ENCODE measurements at places on chromosomes 16 and 17.

GRCh38 chr16:14549789-14550153, 80.3 kb downstream of the PARN start:
- no peak for DNase-seq

DNA sequence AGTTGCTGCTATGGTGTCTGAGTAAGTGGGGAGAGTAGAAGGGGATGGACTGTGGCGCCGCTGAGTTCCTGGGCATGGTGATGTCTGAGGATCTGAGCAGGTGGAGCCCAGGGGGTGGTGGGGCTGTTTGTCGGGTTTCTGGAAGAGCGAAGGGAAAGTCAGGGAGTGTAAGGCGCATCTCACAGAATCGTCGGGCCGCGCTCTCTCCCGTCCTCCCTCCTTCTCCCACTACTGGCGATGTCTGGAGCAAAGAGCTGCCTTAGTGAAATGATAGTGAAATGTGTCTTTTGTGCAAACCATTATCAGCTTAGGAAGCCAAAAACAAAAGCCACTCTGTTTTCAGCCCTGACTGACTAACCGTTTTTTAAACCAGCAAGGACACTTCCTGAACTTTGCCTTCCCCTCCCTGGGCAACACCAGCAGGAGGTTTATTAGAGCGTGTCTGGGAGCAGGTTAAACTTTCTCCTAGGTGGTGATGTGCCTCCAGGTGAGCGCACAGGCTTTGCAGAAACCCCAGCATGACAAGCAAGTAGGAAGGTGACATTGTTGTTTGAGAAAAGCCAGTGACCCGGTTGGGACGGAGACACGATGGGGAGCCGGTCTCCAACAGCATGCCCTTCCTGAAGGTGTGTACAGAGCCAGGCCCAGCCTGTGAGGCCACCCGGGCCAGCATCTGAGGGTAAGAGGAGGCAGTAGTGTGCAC, 49.1 kb downstream of the RAB11FIP3 start:
- DNase-seq: no peak

DNA sequence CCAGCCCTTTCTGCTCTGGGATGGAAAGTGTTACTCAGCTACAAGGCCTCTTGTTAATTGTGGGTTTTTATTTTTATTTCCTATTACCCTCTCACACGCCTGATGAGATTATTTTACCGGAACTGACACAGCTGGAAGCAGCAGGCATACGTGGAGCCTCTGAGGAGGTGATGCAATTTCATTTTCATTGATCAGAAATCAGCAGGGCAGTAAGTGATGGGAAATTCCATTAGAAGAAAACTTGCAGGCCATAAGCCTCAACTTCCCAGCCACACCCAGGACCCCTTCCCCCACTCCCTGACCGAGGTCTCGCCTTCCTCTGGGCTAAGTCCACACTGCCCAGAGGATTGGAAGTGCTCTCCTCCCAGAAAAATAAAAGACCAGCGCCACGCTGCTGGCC, 69.7 kb downstream of the ZFHX3 start:
- no peak for DNase-seq

GRCh38 chr16:51755039-51755501, 604.0 kb upstream of the SALL1 start:
- DNase-seq: no peak

- DNase-seq: no peak
Observed at GRCh38 chr17:50536683-50537646, 4.4 kb downstream of the EPN3 start.

DNA sequence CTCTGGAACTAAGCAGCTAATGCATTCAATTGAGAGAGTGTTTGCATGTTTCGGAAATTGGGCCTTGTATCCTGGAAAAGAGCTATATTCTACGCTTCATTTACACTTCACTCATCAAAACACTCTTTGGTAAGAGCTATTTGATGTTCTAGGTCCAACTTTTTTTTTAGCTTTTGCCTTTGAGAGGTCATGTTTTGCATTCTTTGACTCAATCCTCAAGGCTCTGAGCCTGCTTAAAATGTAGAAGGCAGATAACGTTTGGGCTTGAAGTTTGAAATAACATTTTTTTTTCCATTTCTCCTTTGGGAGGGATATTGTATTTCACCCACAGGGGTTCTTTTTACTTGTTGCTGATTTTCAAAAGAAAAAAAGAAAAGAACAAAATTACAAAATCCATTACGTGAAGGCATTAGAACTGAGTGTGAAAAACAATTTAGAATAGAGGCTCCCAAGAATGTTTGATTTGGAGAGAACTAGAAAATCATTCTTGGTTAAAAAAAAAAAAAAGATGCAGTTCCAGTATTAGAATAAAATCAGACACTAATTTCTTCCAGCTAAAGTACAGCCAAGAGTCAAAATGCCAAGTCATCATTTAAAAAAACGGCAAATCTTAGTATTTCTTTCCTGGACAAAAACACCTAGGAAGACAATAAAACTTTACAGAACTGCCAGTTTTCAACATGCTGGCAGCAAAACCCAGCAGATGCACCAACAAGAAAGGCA, 268.5 kb downstream of the GRIN2A start:
- no peak for DNase-seq

DNA sequence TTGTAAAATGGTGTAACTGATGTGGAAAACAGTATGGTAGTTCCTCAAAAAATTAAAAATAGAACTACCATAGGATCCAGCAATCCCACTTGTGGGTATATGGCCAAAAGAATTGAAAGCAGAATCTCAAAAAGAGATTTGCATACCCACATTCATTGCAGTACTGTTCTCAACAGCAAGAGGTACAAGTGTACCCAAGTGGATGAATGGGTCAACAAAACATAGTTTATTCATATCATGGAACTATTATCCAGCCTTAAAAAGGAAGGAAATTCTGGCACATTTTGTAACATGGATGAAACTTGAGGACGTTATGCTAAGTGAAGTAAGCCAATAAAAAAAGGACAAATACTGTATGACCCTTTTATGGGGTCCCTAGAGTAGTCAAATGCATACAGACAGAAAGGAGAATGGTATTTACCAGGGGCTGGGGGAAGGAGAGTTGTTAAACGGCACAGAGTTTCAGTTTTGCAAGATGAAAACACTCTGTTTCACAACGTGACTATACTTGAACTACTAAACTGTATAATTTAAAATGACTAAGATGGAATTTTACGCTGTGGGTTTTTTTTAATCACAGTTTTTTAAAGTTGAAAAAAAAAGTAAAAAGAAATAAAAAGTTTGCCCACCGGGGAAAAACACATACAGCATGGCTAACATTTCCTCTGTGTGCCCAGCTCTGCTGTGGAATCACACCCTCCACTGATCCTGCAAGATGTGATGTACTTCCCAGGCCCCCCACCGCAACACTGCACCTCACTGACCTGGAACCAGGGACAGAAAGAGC, 6.1 kb downstream of the TVP23A start:
- no peak for DNase-seq

DNA sequence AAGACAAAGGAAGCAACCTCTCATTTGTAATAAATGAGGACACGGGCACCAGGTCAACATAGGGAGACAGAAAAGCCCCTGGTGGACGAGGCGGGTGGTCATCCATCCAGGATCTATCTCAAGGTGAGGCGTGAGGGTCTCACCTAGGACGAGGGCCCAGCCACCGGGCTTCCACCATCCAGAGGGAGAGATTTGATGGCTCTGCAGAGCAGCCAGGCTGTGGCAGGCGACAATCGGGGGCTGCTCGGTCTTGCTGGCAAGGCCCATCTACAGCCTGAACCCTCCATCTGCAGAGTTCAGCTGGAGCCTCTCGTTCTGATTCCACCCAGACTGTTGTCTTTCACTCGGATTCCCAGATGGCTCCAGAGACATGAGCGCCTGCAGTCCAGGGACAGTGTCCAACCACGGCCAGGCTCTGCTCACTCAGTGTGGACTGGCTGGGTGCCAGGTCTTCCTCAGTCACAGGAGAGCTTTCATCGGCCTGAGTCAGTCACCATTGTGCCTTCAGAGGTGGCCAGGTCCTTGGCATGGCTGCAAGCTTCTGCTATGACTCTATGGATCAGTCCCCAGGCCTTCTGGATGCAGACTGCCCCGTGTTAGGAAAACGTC, 5.9 kb downstream of the LITAFD start:
- no peak for DNase-seq

DNA sequence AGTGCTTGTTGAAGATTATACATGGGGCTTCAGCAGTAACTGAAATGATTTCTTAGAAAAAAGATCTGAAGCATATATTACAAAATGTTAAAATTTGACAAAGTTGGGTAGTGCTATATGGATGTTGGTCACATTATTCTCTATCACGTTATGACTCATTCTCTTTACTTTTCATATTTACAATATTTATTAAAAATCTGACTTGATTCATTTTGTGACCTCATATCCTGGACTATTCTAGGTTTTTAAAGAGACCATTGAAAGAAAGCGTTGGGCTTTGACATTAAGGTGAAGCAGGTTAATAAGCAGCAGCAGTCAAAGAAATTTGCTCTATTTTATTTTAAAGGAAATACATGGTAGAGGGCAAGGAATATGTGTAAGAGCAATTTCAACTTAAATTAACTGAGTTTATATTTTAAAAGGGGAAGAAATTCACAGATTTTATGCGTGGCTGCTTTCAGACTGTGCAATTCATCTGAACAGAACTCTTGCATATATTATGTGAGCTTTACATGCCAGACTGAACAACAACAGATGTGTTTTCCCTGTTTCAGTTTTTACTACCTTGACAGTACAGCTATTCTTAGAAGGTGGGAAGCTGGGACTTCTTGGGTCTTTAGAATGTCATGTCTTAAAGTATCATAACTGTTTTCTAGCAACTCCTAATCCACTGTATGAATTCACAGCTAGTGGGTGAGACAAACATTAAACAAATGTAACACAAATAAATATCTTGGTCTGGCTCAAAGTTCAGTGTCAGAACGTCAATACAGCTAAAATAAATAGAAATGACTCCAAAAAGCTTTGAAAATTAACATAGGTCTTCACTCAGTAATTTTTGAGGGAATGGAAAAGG, 10.4 kb upstream of the FAM20A start:
- peak; percentile 28 for DNase-seq

- DNase-seq: no peak
Observed at GRCh38 chr17:76527430-76528111, 9.9 kb downstream of the CYGB start.

DNA sequence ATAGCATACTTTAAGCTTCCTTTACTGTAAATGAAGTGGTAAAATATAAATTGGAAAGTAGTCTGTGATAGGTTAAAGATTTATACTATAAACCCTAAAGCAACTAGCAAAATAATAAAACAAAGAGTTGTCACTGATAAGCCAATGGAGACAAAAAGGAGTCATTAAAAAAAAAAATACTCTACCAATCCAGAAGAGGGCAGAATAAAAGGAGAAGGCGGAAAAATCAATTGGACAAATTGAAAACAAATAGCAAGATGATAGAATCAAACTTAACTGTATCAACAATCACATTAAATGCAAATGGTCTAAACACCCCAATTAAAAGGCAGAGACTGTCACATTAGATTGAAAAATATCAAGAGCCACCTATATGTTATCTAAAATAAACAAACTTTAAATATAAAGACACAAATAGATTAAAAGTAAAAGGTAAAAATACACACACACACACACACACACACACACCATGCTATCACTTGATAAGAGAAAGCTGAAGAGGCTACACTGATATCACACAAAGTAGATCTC, 71.8 kb downstream of the CACNG1 start:
- DNase-seq: no peak

DNA sequence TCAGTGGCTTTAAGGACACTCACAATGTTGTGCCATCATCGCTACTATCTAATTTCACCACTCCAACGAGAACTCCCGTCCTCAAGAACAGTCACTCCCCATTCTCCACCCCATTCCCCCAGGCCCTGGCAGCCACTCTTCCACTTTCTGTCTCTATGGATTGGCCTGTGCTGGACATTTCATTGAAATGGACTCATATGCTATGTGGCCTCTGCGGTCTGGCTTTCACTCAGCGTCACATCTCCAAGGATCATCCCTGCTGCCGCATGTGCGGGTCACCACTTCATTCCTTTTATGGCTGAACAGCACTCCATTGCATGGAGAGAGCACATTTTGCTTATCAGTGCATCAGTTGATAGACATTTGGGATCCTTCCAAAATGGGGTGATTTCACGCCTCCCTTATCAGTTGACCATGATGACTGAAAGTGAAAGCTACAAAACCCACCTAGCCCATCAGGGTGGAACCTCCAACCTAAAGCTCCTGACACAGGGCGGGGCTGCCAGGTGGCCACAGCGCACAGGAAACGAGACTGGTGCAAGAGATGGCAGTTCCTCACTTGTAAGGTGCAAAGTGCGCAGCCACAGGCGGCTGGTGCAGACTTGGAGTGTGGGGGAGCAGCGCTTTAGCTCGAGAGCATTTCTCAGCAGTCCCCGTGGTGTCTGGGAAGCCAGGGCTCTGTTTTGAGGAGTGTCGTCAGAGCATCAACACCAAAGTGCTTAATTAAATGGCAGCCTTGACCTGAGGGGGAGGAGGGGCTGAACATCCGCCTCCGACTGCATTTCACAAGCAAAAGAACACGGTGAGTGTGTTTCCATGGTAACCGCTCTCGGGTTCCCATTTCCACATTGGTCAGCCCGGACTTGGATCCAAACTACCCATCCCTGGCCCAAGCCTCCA, 23.8 kb downstream of the COTL1 start:
- no peak for DNase-seq

DNA sequence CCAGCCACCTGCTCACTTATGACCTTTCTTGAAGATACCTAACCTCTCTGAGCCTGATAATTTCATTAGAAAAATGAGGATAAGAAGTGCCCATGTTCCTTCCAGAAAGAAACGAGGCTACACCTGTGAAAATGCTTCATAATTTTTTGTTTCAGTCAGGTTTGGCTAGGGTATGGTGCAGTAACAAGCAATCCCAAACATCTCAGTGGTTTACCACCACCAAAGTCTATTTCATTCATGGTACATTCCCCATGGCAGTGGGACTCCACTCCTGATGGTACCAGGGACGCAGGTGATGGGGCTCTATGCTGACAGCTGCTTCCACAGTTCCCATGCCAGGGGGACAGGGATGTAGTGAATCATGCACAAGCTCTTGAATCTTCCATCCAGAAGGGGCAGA, 147.6 kb upstream of the CES5A start:
- DNase-seq: no peak

DNA sequence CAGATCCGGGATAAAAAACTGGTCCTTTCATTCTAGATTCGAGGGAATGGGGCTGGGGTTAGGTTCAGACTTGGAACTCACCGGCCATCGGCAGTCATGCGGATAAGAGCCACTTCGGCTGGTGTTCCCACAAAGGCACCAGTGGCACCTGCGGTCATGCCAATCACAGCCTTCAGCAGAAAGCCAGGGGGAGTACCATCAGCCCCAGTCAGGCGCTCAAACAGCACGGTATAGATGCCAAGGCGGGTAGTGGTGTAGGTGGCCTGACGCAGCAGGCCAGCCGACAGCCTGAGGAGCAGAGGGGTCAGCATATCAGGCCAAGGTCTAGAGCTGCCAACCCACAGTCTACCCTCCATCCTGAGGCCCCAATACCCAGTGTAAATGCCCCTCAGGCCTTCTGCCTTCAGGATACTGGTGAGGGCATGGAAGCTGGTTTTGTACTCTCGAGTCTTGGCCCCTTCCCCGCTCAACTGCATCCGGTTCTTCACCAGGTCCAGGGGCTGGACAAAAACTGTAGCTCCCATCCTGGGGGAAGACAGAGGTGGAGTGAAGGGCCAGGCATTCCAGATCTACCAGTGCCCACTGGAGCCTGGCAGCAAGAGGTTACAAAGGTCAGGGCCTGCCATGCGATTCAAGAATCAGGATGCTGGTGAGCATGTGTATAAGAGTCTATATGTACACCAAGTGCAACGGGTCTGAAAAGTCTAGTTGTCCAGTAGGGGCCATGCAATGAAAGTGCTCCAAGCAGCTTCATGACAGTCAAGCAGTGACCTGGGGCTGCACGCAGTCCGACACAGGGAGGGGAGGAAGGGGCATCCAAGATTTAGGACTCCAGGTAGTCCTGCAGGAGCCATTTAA, 929 bp downstream of the SLC25A11 start:
- DNase-seq: no peak

- no peak for DNase-seq
Observed at GRCh38 chr17:72931635-72932034, 160.9 kb downstream of the SLC39A11 start.
